Foreskin keratinocyte (primary cell): ENCODE measurements at places on chromosomes 11 and 22. TPM values are rescaled to one million over a fixed set of nuclear protein-coding genes. Genes with fewer than 3 reads are reported as not detected.

DNA sequence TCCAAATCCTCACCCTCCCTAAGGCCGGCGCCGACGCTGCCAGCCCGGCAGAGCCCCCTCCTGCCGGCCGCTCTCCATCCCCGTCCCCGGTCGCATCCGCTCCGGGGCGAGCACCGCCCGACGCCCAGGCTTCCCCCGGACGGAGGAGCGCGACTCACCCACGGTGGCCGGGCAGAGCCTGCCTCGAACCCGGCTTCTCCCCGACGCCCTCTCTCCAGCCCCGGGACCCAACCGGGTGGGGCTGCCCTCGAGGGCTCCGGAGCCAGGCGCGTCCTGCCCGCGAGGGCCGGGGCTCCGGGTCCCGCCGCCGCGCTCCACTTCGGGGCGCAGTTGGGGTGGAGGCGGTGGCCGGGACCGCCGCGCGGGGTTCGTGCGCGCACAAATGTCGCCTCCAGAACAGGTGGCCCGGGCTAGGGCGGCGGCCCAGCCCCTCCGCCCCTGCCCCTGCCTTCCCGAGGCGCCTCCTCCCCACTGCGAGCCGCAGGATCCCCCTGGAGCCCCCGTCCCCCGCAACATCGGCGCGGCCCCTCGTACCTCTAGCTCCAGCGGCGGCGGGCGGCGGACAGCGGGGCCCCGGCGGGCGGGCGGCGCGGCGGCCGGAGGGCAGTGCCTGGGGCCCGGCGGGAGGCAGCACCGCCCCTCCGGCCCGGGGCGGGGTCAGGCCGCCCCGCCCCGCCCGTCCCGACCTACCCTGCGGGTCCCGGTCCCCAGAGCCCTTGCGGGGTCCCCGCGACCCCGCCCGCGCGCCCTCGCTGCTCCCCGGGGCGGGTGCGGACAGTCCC lies at the start of gene A4GALT:
A4GALT (minus strand) TSS at position 608 of the 782 bp plus-strand sequence. CDS start 26,919 bp downstream, outside the sequence.
- DNase-seq = no peak

- DNase-seq = no peak
These were observed 24.9 kb downstream of the APLP2 start for GRCh38 chr11:130094614-130095013.

DNA sequence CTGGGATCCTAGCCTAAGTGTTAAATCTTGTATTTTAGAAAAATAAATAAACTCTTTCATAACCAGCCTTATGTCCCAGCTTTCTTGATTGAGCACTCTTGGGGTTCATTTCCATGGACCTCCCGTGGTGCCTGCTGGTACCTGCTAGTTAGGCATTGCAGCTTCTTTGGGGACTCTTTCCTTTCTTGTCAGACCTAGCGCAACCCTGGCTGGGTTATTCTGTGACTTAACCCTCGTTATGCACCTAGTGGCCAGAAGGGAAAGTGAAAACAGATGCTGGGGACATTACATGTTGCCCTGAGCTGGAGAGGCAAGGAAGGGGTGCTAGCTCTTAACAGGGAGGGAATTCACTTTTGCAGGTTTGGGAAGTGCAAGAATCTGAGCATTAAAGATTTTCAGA lies 46.8 kb downstream of the APIP start:
- no peak for DNase-seq

DNA sequence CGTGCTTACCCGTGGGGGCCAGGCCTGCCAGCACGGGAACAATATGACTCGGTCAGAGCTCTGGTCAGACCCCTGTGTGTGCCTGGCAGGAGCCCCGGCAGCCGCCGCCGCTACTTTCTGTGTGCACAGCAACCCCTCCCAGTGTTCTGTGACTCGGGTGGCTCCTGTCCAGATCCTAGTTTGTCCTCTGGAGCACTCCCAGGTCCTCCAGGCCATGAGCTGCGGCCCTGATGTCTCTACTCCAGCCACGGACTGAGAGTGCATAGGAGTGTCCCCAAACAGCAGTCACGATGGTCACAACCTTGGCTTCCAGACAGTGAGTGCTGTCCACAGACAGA lies 3.2 kb downstream of the NDUFS8 start:
- DNase-seq = no peak

DNA sequence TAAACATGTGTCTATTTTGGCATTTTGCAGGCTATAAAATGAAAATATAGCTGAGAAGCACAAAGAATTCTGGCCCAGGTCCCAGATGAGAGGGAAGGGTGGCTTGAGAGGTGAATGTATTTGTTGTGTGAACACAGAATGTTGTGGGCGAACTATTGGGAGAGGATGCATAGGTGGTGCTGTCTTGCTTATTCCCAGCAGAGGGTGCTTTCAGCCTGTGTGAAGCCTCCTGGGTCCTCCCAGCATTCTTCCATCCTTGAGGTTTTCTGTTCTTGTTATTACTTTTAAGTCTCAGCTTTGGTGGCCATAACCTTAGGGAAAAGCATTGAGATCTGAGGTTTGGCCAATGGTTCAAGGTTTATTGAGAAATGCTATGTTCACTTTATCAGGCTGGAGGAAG lies 108.7 kb upstream of the SNX19 start:
- no peak for DNase-seq

DNA sequence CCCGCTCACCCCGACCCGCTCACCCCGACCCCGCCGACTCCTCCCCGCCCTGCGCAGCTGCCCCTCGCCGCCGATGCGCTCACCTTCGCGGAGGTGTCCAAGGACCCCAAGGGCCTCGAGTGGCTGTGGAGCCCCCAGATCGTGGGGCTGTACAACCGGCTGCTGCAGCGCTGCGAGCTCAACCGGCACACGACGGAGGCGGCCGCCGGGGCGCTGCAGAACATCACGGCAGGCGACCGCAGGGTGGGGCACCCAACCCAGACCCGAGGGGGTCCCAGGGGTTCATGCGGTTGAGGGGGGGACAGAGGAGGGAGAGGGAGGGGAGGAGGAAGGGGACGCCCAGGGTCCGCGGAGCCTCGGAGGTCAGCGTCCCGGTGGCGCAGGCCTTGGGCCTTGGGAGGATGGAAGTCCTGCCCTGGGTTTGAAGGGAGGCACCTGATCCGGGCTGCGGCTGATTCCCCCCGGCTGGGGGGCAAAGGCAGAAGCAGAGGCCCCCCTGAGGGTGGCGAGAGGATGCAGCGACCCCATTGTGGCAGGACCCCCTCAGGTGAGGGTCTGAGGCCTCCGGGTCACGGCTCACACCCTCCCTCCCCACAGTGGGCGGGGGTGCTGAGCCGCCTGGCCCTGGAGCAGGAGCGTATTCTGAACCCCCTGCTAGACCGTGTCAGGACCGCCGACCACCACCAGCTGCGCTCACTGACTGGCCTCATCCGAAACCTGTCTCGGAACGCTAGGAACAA lies 9.2 kb downstream of the PKP3 start:
- no peak for DNase-seq

DNA sequence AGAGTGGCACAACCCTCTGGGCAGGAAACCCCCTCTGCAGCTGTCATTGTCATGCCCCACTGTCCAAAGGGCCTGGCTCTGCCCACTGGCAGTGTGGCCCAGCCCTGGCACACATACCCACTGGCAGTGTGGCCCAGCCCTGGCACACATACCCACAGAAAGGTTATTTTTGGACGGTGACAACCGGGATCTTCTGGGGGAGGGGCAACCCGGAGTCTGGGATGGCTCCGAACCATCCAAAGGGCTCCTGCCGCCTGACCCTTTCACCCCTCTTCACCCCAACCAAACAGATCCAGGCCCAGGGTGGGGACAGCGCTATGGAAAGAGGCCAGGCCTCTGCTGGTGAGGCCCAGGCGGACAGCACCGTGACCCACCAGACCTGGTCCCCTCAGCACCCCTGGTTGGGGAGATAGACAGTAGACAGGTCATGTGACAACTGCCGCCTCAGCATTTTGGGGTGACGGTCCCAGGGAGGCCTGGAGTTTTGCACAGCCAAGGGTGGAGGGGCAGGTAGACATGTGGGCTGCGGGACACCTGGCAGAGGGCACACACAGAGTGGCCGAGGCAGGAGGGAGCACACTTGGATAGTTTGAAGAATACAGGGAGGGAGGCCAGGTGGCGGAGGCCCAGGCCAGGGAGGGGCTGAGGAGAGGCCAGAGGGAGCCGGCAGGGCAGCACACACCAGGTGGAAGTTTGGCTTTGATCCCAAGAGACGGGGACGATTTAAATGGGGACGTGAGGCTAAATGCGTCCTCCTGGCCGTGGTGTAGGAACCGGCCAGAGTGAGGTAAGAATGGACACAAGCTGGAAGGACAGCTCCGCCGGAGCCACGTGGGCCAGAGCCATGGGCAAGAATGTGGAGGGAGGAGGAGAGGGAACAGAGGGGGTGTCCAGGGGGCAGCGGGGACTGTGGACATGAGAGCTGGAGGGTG lies 2.9 kb downstream of the MAPK12 start:
- DNase-seq = no peak

- DNase-seq = no peak
These were observed 27.1 kb downstream of the VPS37C start for GRCh38 chr11:61133956-61134662.

- DNase-seq = no peak
These were observed 33.7 kb downstream of the SVIP start for GRCh38 chr11:22795914-22796313.

- no peak for DNase-seq
These were observed 1.4 kb downstream of the BAD start for GRCh38 chr11:64283092-64283491.

DNA sequence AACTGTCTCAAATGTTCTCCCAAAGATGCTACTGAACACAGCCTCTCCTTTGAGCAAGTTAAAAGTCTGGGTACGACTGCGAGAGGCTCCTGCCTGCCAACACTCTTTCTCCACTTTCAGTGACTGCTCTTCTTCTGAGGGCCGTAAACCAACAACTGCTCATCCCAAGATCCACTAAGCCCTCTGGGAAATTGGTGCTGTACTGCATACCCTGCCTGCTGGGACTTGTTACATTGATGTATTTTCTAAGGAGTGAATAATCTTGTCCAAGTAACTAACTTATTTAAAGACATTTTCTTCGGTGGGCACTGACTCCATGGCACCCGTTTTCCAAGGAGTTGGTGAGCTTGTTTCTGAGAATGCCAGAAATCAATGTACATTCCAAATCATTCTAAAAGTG lies 87.2 kb downstream of the ZNF280B start:
- DNase-seq = no peak

DNA sequence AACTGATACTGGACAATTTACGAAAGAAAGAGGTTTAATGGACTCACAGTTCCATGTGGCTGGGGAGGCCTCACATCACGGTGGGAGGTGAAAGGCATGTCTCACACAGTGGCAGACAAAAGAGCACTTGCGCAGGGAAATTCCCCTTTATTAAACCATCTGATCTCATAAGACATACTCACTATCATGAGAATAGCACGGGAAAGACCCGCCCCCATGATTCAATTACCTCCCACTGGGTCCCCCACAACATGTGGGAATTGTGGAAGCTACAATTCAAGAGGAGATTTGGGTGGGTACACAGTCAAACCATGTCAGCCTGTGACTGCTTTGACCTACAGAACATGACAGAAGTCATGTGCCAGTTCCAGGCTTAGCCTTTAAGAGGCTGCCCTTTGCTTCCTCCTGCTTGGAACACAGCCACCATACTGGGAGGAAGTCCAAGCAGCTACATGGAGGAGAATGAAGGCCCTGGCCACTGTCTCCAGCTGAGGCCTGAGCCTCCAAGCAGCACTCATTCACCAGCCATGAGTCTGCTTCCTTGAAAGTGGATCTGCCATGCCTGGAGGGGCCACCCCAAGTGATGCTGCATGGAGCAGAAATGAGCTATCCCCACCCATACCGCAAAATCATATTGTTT lies 10.9 kb upstream of the GAL start:
- DNase-seq = no peak

DNA sequence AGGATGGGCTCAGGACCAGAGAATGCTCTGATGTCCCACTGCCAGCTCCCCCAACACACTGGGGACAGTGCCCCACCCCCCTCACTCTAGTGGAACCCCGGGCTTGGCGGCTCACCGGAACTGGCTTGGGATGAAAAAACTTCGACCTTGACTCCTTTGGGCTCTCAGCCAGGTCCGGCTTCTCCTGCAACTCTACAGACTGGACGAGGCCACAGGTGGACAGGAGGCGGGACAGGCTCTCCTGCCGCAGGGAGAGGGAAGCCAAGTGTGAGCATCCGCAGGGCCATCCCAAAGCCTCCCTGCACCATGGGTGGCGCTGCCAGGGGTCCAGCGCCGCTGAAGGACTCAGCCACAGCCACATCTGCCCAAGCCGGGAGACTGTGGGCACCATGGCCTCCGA lies 3.7 kb downstream of the RRP7A start:
- DNase-seq = no peak

DNA sequence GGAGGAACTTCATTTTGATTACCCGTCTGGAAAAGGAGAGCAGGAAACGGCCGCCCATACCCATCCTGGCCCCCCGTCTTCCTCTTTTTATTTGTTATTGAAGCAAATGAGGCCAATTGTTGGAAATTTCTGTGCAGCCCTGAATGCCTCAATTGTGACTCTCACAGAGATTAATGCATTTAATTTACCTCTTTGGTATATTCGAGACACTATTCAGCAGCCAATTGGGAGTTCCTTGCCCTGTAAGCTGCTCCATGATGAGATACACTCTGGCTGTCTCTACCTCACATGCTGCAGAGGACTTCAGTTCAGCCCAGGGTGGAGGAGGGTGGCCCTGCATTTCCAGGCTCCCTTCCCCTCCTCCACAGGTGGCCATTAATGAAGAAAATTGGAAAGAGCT lies 60.6 kb upstream of the NTM start:
- DNase-seq = no peak

DNA sequence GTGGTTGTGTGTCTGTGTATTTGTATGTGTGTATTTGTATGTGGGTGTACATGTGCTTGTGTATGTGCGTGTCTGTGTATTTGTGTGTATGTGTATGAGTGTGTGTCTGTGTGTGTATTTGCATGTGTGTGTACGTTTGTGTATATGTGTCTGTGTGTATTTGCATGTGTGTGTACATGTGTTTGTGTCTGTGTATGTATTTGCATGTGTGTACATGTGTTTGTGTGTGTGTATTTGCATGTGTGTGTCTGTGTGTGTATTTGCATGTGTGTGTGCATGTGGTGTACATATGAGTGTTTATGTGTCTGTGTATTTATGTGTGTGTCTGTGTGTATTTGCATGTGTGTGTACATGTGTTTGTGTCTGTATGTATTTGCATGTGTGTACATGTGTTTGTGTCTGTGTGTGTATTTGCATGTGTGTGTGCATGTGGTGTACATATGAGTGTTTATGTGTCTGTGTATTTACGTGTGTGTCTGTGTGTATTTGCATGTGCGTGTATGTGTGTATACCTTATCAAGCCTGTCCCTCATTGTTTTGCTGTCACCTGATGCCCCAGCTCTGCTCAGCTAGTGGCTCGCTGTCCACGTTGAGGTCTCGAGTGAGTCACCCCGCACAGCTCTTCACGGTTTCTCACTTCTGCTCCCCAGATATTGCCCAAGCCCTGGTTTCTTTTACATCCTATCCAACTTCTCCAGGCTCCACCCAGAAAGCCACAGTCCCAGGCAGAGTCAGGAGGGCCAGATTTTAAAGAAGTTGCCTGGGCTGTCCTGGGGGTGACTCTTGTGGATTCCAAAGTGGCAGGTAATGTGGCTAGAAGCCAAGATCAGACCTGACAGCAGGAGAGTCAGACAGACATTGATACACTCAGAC lies 15.2 kb downstream of the MB start:
- peak; percentile 83 for DNase-seq

GRCh38 chr22:37632174-37633088 lies 7.0 kb upstream of the SH3BP1 start:
- DNase-seq = no peak

RIN1 gene
- 35.5 and 40.6 TPM in 2 replicates for total RNA-seq

SAA4 gene
- total RNA-seq = not detected in 2 replicates

GAL3ST3 gene
- total RNA-seq = not detected in 2 replicates

POU2AF2 gene
- total RNA-seq = not detected in 2 replicates

PHRF1 gene
- 28.4 and 30.4 TPM in 2 replicates for total RNA-seq

ANKRD42 gene
- total RNA-seq = 6.0 and 6.3 TPM in 2 replicates

IFITM1 gene
- 399 and 491 TPM in 2 replicates for total RNA-seq

CCDC116 gene
- total RNA-seq = 0.07 and 0.10 TPM in 2 replicates

PGA5 gene
- total RNA-seq = not detected in 2 replicates
